ENCODE measurements at places on chromosomes 12 and 14.

DNA sequence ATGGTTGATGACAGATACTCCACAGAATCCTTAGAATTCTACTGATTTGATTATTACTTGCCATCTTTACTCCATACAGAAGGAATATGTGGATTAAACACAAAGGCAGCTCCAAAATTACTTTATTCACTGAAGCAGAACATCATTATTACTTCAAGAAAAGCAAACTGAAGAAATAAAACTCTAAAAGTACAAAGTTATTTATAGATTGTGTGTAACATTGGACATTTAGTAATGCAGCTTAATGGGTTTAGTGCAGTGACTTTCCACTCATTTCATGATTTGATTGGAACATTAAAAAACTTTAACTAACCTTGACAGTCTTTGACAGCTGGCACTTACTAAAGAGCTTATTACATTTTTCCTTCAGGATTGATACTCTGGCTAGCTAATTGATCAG is 59.0 kb upstream of the ATP2A2 start:
- DNase-seq: no peak

GRCh38 chr12:75389061-75389460 is 1.8 kb upstream of the GLIPR1L2 start:
- DNase-seq: no peak

DNA sequence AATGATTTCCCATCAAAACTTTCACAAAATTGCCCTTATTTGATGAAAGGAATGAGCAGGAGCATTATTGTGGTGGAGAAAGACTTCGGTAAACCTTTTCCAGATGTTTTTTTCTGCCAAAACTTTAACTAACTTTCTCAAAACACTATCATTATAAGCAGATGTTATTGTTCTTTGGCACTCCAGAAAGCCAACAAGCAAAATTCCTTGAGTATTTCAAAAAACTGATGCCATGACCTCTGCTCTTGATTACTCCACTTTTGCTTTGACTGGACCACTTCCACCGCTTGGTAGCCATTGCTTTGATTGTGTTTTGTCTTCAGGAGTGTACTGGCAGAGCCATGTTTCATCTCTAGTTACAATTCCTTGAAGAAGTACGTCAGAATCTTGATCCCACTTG is 29.7 kb upstream of the RAB21 start:
- no peak for DNase-seq

DNA sequence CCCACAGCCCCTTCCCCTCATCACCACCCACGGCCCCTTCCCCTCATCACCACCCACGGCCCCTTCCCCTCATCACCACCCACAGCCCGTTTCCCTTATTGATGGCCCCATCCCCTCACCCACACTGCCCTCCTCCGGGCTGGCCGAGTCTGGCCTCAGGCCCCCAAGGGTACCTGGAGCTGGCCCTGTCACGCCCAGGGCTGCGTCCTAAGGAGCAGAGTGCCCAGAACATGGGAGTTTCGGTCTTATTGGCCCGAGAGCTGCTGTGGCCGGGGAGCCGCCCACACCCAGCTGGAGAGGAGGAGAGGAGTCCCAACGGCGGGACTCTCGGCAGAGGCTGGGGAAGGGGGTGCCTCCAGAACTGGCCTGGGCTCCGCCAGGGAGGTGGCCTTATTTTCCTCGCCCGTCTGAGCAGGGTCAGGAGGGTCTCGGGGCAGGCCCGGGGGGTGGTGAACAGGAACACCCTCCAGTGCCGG is 182.3 kb downstream of the KIF26A start:
- no peak for DNase-seq

GRCh38 chr12:112096070-112096469 is 12.5 kb downstream of the NAA25 start:
- DNase-seq: no peak

GRCh38 chr14:59339524-59340330 is 125.5 kb downstream of the GPR135 start:
- DNase-seq: no peak

DNA sequence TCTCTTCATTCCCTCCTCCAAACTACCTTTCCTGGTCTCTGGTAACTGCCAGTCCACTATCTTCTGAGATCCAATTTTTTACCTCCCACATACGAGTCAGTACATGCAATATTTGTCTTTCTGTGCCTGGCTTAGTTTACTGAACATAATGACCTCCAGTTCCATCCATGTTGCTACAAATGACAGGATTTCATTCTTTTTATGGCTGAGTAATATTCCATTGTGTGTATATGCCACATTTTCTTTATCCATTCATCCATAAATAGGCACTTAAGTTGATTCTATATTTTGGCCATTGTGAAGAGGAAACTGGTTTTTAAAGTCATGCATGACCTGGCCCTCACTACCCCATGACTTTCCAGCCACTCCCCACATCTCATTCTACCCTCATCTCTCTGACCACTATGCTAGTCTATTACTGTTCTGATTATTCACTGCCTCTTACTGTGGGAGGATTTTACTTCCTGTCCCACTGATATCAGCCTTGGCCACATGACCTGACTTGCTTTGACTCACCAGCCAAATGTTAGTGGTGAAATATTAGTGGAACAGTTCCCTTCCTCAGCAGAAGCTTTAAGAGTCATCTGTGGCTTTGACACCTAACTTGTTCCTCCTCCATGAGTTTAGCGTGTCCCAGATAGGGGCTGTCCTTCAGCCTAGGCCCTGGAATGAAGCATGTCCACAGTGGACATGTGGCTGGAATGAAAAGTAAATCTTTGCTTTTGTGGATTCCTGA is 52.2 kb downstream of the GOLGA5 start:
- DNase-seq: no peak

DNA sequence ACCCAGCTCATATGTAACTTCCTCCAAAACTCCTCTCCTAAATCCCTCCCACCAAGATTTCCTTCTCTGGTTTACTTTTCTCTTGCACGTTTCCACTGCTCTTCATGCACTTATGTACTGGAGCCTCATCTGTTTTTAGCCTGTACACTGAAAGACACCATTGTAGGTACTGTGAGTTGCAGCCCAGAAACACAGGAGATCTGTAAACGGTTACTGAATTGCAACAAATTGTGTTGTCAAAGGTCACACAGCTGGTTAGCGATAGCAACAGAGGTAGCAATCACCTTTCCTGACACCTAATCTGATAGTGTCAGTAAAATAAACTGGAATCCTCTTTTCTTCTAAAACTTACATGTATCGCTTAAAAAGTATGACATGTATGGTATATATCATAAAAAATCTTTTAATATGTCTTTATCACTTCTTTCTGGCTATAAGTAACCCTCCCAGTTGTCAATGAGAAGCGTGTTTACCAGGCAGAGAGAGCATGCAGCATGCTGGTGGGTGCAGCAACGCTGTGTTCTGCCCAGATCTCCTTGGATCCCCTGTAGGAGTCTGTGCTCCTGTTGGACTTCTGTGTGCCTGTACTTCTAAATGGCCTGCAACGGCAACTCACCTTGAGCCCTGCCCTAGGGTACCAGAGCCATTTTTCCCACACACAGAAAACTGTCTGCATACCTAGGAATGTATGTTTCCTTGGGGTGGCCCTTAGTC is 121.5 kb upstream of the CPM start:
- DNase-seq: no peak

- no peak for DNase-seq
These were observed 25.7 kb downstream of the DHX37 start for GRCh38 chr12:124963211-124963610.

- DNase-seq: peak; percentile 17
These were observed 505 bp downstream of the KCNC2 start for GRCh38 chr12:75208856-75209811.

DNA sequence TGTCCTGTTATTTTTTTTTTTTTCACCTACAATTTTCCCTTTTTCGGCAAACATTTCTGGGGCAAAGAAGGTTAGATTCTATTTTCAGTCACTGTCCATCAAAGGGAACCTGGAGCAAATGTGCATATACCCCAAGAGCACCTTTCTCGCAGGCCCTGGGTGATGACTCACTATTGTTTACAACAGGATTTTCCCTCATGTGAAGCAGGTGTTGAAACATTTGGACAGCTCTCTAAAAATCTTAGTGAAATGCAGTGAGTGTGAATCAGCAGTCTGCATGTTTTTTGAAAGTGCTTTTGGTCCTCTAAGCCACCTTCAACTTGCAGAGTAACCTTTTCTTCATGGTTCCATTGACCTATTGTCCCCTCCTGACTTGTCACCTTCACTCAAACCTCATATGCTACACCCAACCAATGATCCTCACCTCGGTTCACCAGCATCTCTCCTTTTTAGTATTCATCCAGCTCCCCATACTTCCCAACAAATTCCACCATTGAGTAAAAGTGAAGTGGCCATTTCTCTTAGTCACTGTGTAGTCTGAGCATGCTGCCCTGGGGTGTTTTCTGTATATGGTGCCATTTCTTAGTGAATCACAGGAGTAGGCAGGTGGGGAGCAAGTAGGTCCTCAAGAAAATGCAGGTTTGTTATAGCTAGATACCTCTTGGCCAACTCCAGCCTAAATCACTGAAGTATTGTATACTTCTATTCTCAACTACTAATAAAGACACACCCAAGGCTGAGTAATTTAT is 260.2 kb downstream of the BMP4 start:
- no peak for DNase-seq

DNA sequence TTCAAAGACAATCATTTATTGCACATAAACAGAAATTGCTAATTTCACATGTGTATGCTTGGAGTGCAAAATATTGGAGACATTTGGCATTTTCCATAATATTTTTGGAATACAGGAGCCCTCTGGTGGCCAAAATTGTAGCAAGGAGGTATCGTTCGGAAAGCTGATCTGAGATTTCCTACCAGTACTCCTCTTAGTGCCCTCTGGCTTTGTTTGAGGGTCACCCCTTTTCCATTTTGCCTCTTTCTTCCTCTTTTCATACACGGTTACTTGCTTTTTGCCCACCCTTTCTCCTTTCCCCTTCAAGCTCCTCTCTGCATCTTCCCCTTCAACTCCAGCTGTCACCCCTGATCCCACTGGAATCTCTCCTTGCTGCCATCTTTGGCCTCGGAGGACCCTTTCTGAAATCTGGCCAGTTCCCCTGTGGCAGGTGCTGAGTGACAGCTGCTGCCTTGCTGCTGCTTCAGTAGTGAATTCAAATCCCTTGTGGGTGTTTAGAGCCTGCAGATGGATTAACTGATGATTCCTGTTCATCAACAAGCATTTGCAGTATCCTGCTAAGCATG is 164.6 kb upstream of the PARP11 start:
- peak; percentile 38 for DNase-seq

DNA sequence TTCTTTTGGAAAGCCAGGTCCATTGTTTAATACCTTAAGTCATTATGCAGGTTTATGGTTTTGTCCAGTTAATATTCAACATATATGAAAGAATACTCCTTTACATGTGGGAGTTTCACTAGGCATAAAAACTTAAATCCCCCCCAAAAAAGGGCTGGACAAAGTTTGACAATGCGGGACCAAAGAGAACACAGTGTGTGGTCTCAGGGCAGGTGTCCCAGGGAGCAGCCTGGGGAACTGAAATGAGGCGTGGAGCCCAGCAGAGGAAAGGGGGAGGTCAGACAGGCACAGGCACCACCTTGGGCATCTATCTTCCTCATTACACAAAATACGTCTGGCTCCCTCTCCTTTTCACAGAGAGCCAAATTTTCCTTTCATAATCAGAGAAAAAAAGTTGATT is 22.5 kb downstream of the PKP2 start:
- DNase-seq: no peak

DNA sequence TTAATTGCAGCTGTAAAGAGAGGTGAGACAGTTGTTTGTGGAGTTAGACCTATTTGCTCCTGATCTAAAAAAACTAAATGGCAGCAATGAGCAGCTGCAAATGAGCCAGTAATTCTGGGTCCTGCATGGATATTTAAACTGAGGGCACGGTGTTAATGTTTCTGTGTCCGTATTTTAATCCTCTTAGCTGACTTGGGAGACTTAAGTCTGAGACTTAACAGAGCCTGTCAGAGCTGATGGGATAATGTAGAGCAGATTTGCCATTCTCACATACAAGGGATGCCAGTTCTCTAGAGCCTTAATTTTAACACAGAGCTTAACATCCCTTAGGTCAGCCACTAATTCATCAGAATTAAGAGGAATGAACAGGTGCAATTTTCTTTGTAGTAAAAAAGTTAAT is 178.6 kb upstream of the PDE3A start:
- DNase-seq: no peak

GRCh38 chr14:93676416-93676958 is 111.8 kb downstream of the PRIMA1 start:
- no peak for DNase-seq

DNA sequence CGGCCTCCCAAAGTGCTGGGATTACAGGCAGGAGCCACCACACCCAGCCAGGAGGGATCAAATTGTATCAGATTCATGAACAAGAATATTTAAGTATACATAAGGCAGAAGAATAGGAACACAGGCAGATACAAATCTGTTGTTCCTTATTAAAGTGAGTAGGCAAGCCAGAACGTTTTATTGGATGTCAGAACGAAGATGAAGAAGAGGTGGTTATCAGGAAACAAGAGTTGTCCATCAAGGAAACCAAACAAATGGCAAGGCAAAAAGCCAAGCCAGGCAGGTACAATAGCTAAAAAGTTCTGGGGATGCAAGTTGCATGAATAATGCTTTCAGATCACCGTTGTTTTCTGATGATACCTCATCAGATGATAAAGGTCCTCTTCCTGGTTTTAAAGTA is 31.1 kb upstream of the BAZ1A start:
- no peak for DNase-seq

GRCh38 chr14:50795909-50796308 is 35.1 kb downstream of the NIN start:
- DNase-seq: no peak

- DNase-seq: no peak
These were observed 1.8 kb downstream of the MON2 start for GRCh38 chr12:62468397-62468796.

DNA sequence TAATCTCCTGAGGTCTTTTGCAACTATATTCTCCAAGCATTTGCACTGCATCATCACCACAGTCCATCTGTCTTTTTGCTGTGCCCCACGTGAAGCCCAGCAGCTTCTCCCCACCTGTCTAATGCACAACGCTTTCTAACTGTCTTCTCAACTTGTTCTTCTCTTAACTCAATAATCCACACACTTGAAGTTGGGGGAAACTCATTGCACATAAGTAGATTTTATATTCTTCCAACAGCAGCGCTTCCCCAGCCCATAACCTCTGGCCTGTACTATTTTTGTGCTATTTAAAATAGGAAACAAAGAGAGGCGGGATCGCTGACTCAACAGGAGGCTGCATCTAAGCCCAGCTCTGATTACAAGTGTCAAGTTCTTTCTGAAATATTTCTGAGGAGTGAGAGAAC is 226.7 kb downstream of the GXYLT1 start:
- no peak for DNase-seq

- no peak for DNase-seq
These were observed 72.4 kb upstream of the SYT1 start for GRCh38 chr12:78792052-78792698.

GRCh38 chr12:48126953-48127630 is 7.9 kb downstream of the PFKM start:
- no peak for DNase-seq
